ENCODE measurements at places on chromosomes 4 and X. TPM values are rescaled to one million over a fixed set of nuclear protein-coding genes. Genes with fewer than 3 reads are reported as not detected.

GRCh38 chrX:21905313-21905712, 35.2 kb upstream of the SMS start:
- no peak for DNase-seq

GRCh38 chr4:183249854-183250253, 70.2 kb downstream of the CLDN22 start:
- peak; percentile 25 for DNase-seq

- DNase-seq, result no peak
These were observed 22.7 kb upstream of the PGRMC2 start for GRCh38 chr4:128310266-128310697.

GRCh38 chr4:110878956-110879355, 256.1 kb upstream of the PITX2 start:
- no peak for DNase-seq

GRCh38 chr4:110480031-110480549, 4.1 kb downstream of the ENPEP start:
- DNase-seq, result no peak

GRCh38 chrX:151919610-151920009, 6.9 kb downstream of the MAGEA4 start:
- no peak for DNase-seq

DNA sequence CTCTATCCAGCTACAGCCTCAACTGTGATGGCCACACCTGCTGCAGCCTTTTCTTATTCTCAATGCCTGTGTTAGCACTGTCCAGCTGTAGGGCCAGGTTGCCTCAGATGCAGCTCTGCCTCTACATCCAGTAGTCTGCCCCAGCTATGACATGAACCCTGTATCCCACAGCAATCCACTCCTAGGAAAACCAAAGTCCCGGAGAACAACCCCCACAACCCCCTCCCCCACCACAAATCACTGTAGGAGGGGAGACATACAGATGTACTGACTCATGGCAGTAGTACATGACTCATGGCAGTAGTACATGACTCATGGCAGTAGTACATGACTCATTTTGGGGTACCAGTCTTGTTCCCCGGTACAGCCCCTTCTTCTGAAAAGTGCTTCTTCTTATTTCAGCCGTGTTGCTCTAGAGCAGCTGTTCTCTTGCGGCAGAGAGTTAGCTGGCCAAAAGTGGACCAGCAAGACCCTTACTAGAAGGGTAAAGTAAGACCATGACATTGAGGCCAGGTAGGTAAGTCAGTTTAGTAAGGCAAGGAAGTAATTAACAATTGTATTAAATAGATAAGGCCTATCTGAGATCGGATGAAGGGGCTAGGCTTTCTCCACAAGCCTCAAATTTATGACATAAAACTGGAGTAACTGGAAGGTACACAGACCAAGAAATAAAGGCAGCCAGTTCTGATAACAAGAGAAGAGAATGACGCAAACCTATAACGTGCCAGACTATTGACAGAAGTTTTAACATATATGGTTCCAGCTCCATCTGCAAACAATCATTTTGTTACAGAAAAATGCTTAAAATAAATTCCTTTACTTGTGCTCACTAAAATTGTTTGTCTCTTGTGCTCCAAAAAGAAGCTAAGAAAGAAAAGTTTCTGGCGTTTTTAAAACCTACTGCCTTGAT, 221.4 kb downstream of the TACR3 start:
- DNase-seq, result no peak

- DNase-seq, result no peak
These were observed 13.7 kb upstream of the PIGA start for GRCh38 chrX:15349046-15349445.

GRCh38 chr4:7554905-7555304, 120.2 kb upstream of the PSAPL1 start:
- no peak for DNase-seq

DNA sequence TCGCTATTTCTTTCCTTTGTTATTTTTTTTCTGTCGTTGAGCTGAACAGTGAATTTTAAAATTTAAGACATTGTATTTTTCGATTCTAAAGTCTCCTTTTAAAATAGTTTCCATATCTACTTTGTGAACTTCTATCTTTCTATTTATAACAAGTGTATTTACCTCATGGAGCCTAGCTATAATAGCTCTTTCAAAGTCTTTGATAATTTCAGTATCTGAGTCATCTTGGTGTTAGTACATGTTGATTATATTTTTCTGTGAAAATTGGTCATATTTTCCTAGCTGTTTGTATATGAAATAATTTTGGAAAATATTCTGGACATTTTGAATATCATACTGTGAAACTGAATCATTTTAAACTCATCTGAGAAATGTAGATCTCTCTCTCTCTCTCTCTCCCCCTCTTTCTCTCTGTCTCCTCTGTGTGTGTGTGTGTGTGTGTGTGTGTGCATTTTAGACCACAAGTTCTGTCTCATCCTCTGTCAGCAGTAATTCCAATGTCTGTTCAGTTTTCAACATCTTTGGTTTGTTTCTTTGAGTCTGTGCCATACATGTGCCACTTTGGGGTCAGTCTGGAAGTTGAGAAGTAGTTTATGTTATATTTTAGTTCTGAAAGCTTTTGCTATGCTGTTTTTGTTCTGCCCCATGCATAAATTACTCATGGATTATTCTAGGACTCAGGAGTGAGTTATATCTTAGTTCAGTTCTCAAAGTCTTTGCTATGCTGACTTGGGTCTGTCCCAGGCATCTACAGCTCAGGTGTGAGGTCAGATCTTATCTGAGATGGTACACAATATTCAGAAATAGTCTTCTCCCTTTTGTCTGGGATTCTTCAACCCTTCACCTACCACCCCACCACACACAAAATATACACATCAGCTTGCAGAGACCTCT, 366.4 kb upstream of the CASK start:
- DNase-seq, result no peak

- DNase-seq, result no peak
These were observed 10.4 kb downstream of the CASK start for GRCh38 chrX:41912923-41913322.

GRCh38 chrX:47215291-47215900, 3.1 kb upstream of the CDK16 start:
- no peak for DNase-seq

The CNKSR2 gene
- polyA plus RNA-seq, result 8.7 TPM

The SLIT2 gene
- polyA plus RNA-seq, result 154 TPM

The BMPR1B gene
- polyA plus RNA-seq, result 1.8 TPM

The JCHAIN gene
- 2.2 TPM for polyA plus RNA-seq
